Caudate nucleus (tissue), 63 donors: ENCODE measurements at places on chromosomes 16 and 17.

GRCh38 chr16:57800200-57801097, 1.8 kb downstream of the KIFC3 start:
- no peak for DNase-seq

DNA sequence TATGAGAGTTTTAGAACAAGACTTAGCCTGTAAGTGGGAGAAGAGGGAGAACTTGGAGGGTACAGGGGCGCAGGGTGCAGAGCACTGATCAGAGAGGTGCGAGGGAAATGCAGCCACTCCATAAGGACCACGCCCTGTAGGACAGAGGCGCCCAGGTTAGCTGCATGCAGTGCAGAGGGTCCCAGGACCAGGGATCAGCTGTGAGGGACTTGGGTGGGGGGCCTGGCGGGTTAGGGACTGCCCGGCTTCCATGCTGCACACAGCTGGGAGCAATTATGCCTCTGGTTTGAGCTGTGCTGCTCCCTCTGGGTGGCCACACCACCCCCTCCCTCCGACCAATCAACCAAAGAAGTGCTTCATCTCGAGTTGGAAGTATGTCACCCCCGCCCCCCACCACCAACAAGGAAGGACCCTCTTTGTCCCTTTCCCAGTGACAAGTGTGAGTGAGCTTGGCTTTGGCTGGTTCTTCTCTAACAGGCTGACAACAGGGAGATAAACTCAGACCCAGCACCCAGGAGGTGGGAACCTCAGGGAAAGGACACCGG, 22.2 kb upstream of the CLEC18A start:
- DNase-seq = no peak

GRCh38 chr17:82655523-82655922, 7.3 kb upstream of the WDR45B start:
- DNase-seq = no peak

- no peak for DNase-seq
Measured at GRCh38 chr16:68451676-68452075, 3.4 kb upstream of the SMPD3 start.

DNA sequence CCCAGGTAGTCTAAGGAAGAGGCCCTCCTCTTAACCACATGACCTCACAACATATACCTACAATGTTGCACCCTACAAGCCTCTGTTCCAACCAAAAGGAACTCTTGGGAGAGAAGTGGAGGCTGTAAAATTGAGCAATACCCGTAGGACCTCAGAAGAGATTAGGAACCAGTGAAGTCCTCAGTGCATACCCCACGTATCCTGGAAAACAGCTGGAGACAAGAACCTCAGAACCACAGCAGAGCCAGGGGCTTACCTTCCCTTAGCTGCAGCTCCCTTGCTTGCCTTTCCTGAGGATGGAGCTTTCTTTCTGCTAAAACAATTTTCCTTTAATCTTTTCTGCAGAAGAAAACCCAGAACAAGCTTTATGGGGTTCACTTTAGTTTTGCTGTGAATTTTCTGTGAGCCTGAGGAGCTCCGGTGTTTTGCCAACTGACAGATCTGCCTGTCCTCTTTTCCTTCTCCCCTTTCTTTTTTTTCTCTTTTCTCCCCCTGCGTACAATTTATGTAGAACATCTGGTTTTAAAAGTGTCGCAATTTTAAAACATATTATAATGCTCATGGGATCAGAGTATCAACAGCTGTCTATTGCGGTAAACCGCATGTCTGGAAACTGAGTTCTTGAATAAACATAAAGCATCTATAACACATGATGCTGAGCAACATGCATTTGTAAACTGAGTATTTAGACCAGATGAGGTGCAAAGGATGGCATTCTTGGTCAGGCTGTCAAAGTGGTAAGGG, 226.4 kb upstream of the MAF start:
- no peak for DNase-seq

DNA sequence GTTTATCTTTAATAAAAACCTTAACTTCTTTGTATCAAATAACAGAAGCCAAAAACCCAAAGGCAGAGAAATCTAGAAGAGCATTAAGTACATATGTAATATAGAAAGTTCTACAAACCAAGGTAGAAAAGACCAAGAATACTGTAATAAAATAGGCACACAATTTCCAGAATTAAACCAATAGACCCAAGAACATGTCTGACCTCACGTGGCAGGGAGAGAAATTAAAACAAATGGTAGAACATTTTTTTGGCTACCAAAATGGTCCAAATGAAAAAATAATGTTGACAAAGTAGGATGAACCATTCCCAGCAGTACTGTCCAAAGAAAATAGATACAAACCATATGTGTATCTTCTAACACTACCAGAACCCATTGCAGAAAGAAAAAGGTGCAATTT, 183.5 kb downstream of the CPPED1 start:
- no peak for DNase-seq

DNA sequence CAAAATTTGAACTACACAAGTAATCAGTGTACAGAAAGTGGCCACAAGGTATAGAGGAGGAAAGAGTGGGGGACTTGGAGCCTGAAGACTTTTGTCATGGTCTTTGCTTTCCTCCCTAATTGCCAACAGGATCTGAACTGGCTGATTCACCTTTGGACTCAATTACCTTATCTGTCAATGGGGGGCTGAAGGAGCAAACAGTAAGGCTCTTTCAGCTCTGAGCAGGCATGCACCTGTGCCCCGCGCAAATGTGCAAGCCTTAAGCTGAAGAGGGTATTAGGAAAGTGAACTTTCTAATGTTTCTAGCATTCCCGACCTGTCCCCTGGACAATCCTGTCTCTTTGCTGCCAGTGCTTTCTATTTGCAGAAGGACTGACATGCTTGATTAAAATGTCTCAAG, 302.7 kb downstream of the CA10 start:
- DNase-seq = no peak

GRCh38 chr17:67574658-67575293, 143.0 kb upstream of the NOL11 start:
- no peak for DNase-seq

DNA sequence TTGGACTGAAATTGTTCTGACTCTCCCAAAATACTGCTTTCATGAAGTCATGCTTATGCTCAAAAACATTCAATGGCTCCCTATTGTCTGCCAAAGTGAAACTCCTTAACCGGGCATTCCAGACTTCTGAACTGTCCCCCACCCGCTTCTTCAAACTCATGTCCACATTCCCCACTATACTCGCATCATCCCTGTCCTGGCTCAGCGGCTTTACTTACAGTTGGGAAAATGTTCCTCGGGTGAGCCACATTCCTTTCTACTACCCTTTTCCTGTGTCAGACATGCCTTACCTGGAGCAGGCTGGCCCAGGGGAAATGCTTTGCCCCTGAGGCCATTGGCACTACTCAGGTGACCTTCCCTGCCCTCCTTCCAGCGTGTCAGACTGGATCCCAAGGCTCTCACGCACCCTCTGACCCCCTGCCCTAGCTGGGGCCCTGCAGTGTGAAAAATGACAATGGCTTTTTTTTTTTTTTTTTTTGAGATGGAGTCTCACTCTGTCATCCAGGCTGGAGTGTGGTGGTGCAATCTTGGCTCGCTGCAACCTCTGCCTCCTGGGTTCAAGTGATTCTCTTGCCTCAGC, 5.3 kb downstream of the CYGB start:
- no peak for DNase-seq

DNA sequence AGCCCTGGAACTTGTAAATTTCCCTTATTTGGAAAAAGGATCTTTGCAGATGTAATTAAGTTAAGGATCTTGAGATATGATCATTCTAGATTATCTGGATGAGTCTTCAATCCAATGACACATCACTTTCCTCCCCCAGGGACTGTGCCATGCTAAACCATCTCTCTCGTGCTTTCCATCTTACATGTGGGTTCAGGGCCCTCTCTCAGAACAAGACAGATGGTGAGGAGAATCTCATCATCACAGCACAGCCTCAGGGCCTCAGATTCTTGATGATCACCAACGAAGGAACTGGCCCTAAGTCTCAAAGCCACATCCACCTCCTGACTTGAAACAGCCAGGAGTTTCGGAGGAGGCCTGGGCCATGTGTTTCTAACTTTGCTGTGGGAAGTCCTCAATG, 78.7 kb downstream of the LITAF start:
- DNase-seq = no peak

DNA sequence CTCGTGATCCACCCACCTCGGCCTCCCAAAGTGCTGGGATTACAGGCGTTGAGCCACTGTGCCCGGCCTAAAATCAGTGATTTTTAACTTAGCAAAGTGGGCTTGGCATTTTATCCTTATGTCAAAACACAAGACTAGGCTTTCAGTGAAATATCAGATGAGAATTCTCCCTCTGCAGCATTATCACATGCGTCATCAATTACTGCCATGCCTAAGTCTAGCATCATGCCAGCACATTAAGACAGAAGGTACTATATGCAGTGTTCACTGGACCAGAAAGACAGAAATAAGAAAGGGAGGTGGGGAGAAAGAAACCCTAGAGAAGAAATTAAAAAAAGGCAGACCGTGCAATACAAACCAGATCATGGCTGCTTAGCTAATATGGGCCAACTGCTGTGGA, 29.8 kb downstream of the GPATCH8 start:
- DNase-seq = no peak

GRCh38 chr16:50302472-50303005, 36.2 kb downstream of the ADCY7 start:
- no peak for DNase-seq

GRCh38 chr17:61338874-61339478, 60.7 kb upstream of the TBX2 start:
- no peak for DNase-seq

DNA sequence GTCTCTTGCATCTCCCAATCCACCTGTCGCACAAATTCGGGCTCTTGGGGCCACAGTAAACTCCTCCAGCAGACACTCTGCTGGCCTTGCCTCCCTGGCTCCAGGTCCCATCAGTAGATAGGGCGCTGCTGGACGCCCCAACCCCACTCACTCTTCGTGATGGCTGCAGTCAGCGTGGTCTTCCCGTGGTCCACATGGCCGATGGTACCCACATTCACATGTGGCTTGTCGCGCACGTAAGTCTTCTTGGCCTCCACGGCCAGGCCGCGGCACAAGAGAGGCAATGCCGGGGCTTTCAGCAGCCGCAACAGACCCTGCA, 428 bp downstream of the TUFM start:
- DNase-seq = no peak

- no peak for DNase-seq
Measured at GRCh38 chr16:19172098-19172780, 4.2 kb downstream of the SYT17 start.

DNA sequence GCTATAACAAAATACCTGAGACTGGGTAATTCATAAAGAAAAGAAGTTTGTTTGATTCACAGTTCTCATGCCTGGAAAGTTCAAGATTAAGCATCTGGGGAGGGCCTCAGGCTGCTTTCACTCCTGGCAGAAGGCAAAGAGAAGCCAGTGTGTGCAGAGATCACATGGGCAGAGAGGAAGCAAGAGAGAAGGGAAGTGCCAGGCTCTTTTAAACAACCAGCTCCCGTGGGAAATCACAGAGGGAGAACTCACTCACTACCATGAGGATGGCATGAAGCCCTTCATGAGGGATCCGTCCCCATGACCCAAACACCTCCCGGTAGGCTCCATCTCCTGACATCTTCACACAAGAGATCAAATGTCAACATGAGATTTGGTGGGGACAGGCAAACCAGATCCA, 501.6 kb downstream of the MAF start:
- DNase-seq = no peak
